ENCODE measurements at places on chromosomes 2 and 18.

GRCh38 chr18:8548186-8548585 is 61.1 kb upstream of the RAB12 start:
- no peak overlapping the region for H3K4me3 ChIP-seq
- no peak for DNase-seq
- no peaks in the 10 kb centered on the region for H3K4me1 ChIP-seq

DNA sequence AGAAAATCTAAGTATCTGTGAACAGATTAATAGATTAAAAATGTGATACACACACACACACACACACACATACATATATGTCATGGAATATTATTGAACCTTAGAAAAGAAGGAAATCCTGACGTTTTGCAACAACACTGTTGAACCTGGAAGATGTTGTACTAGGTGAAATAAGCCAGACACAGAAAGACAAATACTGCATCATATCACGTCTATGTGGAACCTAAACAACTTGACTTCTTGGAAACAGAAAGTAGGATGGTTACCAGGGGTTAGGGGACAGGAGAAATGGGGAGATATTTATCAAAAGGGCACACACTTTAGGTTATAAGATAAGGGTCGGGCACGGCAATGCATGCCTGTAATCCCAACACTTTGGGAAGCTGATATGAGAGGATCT is 698.4 kb upstream of the ID2 start:
- no peak overlapping the region for H3K4me3 ChIP-seq
- H3K27me3 ChIP-seq: no peaks in the 10 kb centered on the region
- H3K36me3 ChIP-seq: no peaks in the 10 kb centered on the region
- H3K4me1 ChIP-seq: no peaks in the 10 kb centered on the region
- no peak for DNase-seq

DNA sequence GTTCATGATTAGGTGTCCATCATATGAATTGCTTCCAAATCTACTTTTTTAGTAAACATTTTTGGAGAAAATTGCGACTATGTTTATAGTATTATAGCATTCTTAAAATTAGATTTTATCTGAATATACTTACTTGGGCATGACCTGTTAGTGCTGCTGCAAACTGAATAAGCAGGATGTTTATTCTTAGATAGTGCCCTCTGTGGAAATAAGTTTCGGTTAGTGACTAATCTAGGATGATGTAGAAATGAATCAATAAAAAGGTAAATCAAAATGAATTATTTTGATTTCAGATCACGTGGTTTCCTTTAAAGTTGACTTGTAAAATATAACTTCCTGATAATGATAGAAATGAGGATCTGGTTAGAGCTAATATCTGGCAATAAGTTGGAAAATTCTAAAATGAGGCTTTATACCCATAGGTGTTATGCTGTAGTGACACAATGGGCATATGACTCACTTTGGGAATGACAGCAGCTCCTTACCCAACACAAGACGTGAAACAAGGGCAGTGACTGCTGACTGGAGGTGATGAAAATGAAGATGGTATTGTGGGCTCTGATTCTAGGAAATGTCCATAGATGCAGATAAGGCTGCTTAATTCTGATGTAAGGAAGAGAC is 165.8 kb upstream of the TCF4 start:
- H3K27ac ChIP-seq: no peak overlapping the region
- no peak for DNase-seq
- no peaks in the 10 kb centered on the region for H3K4me1 ChIP-seq
- no peaks in the 10 kb centered on the region for H3K27me3 ChIP-seq
- no peaks in the 10 kb centered on the region for H3K36me3 ChIP-seq
- no peak overlapping the region for H3K4me3 ChIP-seq

GRCh38 chr18:51490860-51491259 is 293.4 kb upstream of the MEX3C start:
- no peak overlapping the region for H3K27ac ChIP-seq
- H3K27me3 ChIP-seq: no peaks in the 10 kb centered on the region
- DNase-seq: no peak
- H3K4me3 ChIP-seq: no peak overlapping the region
- no peaks in the 10 kb centered on the region for H3K4me1 ChIP-seq

Measured in CD4-positive, CD25-positive, alpha-beta regulatory T cell (primary cell).